MG63 (cell line): ENCODE measurements at places on chromosomes 6 and 20. TPM values are rescaled to one million over a fixed set of nuclear protein-coding genes. Genes with fewer than 3 reads are reported as not detected.
A peak's percentile ranks its signal among the peaks of the same experiment; 100 is the strongest.

DNA sequence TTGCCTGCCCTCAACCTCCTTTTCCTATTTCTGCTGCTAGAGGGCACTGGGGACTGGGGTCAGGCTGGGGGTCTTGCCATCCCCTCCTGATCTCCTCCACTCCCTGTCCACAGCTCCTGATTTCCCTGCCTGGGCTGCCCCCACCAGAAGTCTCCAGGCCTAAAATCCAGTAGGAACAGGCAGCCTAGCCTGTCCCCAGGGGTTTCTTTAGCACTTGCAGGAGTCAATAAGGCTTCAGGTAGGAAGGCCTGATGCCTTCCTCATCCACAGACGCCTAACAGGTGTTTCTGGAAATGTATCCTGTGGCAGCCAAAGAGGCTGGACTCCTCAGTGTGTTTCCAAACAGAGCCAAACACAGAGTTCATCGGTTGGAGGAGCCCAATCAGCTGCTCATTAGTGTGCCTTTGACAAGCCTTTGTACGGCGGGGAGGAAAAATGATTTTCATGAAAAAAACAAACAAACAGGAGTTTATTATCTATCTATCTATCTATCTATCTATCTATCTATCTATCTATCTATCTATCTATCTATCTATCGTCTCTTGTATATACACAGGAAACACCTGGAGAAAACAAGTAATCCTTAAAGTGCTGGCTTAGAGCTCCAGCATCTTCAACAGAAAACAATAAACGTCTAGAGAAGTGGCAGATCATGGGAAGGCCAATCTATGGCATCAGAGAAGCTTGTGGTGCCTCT, 3.7 kb upstream of the RAET1E start:
- no peak for DNase-seq

DNA sequence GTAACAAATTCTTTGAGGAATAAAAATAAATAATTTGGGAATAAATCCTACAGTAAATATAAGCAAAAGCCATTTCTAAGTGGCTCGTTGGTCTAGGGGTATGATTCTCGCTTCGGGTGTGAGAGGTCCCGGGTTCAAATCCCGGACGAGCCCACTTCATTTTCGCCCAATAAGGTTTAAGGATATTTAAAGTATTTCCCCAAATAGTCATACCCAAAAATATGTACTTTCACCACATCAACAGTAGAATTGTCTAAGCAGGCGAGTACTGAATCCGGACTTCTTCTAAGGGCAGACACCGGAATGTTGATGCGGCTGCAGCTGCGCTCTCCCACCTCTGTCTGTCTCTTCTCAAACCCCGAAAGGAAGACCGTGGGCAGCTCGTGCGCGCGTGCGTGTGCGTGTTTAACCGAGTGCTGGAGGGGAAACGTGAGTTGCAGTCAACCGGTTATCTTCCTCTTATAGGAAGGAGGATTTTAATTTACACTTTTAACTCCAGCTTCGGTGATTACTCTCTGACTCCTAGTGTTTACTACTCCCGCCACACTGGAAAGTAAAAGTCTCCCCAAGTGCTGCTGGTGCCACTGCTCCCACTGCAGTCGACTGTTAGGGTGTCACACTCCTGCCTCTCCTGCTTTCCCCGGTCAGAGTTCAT, 155.7 kb upstream of the PRSS16 start:
- DNase-seq: peak; percentile 81

NRSN1 gene
- total RNA-seq: not detected in 2 replicates

ULBP1 gene
- total RNA-seq: 1.5 and 2.5 TPM in 2 replicates

GRCh38 chr6:168536665-168537539, 95.9 kb downstream of the SMOC2 start:
- no peak for DNase-seq

TFAP2C gene
- 1.6 and 2.6 TPM in 2 replicates for total RNA-seq

JPH2 gene
- total RNA-seq: 6.5 and 9.9 TPM in 2 replicates

DNA sequence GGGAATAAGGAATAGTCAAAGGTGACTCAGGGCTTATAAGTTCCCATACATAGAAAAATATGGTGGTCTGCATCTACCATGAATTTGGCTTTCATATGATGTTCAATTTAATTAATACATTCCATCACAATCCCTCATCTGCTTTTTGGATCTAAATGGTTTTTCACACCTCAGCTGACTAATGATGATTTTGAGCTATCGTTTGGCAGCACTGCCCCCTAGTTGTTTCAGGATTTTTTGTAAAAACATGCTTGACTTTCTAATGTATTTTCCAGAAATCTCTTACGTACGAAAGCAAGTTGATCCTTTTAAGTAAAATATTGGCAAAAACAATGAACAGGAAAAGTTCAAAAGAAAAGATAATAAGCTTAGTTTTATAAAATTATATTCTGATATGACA, 408.6 kb upstream of the ADGRB3 start:
- DNase-seq: no peak

DNA sequence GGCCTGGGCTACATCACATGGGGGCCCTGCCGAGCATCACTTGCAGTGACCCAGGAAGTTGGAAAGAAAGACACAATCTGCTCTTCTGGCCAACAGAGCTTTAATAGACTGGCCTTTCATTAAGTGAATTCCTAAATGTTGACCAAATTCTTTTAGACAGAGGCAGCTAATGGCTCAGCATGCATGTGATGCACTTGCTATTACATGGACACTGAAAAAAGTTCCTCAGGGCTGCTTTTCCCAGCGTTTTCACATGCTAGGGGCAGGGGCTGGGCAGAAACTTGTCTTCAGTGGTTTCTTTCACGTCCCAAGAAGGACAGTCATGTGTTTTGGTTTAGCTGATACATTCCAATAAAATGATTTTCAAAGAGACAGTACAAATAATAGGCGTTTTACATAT, 651.0 kb upstream of the SLC35B3 start:
- DNase-seq: no peak

DNA sequence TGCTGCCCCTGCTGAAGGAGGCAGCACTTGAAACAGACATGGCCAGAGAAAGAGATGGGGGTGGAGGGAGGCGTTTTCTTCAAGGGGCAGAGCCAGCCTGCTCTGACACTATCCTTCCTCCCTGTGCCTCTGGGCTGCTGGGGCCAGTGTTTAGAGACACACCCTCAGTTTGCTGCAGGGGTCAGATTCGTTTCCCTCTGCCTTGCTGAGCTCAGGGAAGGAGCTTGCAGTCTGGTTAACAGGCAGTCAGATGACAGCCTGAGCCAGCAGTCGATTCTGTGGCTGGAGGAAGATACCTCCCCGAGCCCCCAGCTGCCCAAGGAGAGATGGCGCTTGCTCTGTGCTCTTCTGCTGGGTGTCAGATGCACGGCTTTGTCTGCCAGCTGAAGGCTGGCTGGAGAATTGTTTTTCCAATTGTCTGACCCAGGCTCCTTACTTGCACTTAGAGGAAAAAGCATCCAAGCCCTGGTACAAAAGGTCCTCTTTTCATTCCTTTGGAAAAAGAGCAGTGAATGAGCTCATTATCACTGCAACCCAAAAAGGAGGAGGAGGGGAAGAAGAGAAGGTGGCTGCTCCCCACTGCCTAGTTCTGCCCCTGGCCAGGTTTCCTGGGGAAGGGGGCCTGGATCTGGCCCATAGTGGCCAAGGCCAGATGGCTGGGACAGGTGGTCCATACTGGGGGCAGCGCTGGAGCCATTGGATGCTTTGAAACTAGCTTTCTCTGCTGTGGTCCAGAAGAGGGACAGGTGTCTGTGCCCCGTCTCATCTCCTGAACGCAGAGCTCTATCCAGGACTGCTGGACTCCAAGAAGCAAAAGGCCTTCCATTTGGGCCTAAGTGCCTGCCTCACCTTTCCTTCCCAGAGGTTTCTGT, 88.2 kb downstream of the TCP11 start:
- no peak for DNase-seq

DNA sequence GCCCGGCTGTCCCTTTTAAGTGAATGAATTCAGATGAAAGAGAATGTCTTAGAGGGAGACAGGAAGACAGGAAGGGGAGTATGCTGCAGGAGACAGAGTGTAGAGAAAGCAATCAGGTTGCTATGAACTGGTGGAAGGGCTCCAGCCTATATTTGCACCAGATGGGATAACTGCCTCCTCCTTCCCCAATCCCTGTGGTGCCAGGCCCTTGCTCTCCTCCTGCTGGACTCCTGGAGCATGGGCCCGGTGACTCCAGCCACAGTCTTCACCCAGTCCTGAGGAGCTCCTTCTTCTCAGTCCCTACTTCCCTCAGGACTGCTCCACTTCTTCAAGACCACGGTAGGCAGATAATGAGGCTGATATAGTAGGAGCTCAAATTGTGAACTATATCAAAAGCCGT, 91.8 kb downstream of the TMEM200A start:
- no peak for DNase-seq

DNA sequence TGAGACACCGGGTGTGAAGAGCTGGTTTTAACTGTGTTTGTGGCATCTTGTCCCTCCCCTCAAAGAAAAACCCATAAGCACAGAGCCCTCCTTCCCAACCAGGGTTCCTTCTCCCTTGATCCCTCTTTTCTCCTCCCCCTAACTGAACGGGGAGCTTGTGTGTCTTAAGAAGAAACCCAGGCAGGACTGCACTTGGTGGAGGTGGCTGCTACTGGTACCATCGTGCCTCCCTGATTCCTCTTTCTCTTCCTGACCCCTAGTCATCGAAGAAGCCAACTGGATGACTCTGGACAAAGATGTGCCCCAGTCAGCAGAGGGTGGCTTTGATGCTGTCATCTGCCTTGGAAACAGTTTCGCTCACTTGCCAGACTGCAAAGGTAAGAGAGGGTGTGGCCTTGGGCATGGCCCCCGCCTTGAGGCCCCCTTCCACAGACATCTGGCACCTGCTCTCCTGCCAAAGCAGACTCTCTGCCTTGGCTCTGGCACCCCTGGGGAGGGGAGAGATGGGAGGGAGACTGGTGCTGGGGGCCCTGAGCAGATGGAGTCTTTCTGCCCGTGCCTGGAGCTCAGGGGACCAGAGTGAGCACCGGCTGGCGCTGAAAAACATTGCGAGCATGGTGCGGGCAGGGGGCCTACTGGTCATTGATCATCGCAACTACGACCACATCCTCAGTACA, 2.1 kb downstream of the GNMT start:
- DNase-seq: no peak

GRCh38 chr6:26218824-26219223, 131.6 kb downstream of the HFE start:
- no peak for DNase-seq

- no peak for DNase-seq
Measured at GRCh38 chr6:2755456-2755855, 4.7 kb upstream of the MYLK4 start.

- peak; percentile 23 for DNase-seq
Measured at GRCh38 chr6:2959909-2960719, 11.3 kb downstream of the SERPINB6 start.

- DNase-seq: peak; percentile 53
Measured at GRCh38 chr6:155066361-155066760, 71.2 kb downstream of the TIAM2 start.

DDR1 gene
- 16.7 and 52.0 TPM in 2 replicates for total RNA-seq

KIF13A gene
- 9.5 and 11.3 TPM in 2 replicates for total RNA-seq

GRCh38 chr6:137256350-137257103, 37.3 kb upstream of the IFNGR1 start:
- DNase-seq: no peak

DNA sequence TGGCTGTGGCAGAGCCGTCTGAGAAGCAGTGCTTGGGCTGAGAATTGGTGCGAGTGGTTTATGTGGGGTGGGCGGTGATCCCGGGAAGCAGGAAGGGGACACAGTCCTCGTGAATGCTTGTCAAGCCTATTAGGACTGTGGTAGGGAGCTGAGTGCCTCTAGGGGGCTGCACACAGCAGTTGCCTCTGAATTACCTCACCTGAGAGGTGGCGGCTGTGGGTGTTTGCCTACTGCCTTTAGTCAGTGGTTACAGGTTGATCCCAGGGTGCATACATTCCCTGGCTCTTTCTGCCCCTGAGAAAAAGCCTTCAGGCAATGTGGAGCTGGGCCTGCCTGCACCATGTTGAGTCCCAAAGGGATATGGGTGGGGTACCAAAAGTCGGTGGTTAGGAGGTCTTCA, 5.2 kb downstream of the AP5S1 start:
- no peak for DNase-seq

- no peak for DNase-seq
Measured at GRCh38 chr20:59148701-59149493, 14.7 kb upstream of the ZNF831 start.

LPIN3 gene
- total RNA-seq: 3.6 and 8.6 TPM in 2 replicates

DNA sequence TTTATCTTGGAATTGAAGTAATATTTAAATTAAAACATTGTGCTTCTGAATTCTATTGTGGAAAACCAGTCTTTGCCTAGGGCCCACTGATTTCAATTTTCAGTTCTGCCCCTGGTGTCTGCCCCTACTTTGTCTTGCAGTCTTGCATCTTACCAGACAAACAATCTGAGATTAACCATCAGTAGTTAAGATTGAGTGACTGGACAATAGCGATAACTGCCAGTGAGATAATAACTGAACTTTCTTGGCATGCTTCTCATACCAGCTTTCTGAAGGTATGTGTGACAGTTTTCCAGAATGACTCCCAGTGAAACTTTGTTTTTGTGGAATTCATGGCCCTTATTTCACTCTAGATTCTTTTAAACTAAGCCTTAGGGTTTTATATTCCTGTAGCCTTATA, 53.5 kb downstream of the KCNQ5 start:
- DNase-seq: no peak

GRCh38 chr6:6201200-6201599, 119.3 kb downstream of the F13A1 start:
- DNase-seq: no peak

GRCh38 chr20:18981962-18982539, 168.5 kb downstream of the SCP2D1 start:
- no peak for DNase-seq

CST2 gene
- total RNA-seq: not detected in 2 replicates

DNA sequence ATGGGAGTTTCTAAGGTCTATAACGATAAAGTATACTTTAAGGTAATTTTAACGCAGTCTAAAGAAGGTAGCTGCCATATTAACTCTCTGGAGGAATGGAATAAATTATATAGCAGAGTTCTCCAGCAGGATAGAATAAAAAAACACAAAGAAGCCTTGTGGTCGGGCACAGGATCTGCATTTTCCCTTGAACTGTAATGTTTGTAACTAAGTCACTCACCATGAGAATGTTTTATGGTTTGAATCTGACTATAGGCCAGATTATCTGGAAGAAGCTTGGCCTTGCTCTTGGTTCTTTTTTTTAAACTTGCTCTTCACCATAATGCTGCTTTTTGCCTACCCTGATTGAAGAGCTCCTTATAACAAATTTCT, 238.8 kb upstream of the NOX3 start:
- no peak for DNase-seq

MACROD2 gene
- total RNA-seq: 0.66 TPM in 1 of 2 replicates, not detected in the other

DNA sequence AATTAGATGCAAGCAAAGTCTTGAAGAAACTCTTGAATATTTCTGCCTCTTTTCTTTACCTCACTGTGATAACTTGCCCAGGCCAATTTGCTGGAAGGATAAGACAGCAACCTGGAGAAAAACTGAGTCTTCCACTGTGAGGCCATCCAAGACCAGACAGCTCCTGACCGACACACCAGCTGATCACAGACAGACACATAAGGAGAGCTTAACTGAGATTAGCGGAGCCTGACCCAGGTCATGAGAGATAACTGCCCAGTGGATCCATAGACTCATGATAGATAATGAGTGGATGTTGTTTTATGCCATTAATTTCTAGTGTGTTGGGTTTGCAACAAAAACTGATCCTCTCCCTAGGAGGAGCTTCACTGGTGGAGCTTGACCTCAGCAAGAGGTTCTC, 64.4 kb upstream of the NOX3 start:
- DNase-seq: no peak

TMC2 gene
- total RNA-seq: not detected in 2 replicates

GRCh38 chr20:330233-331149, 5.1 kb downstream of the SOX12 start:
- peak; percentile 44 for DNase-seq

SYCP2 gene
- total RNA-seq: 0.16 and 1.2 TPM in 2 replicates

MPIG6B gene
- total RNA-seq: not detected in 2 replicates

- peak; percentile 79 for DNase-seq
Measured at GRCh38 chr6:157323966-157324300, 614 bp upstream of the TMEM242 start.

CST9L gene
- total RNA-seq: not detected in 2 replicates
